Activated CD4-positive, CD25-positive, alpha-beta regulatory T cell (primary cell): ENCODE measurements at places on chromosomes 3 and 15.

DNA sequence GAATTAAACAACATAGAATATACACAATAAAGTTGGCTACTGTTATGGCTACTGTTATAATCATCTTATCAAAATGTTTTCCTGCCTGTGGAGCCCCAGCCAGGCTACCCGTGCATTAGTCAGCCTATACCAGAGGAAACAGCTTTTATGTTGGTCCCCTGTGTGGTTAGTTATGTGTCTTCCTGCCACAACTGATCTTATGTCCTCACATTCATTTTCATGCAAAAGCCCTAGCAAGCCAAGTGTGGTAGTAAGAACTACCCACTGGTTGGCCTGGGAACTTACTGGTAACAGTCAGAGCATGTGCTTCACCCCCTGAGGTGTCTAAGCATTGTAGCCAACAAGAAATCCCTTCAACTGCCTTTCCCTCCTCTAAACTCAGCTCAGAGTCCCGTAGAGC lies 21.8 kb downstream of the MGLL start:
- no peak for DNase-seq

GRCh38 chr3:187777331-187777941 lies 32.2 kb upstream of the BCL6 start:
- DNase-seq, result peak; percentile 3

GRCh38 chr15:77486542-77487468 lies 66.1 kb downstream of the HMG20A start:
- no peak for DNase-seq

DNA sequence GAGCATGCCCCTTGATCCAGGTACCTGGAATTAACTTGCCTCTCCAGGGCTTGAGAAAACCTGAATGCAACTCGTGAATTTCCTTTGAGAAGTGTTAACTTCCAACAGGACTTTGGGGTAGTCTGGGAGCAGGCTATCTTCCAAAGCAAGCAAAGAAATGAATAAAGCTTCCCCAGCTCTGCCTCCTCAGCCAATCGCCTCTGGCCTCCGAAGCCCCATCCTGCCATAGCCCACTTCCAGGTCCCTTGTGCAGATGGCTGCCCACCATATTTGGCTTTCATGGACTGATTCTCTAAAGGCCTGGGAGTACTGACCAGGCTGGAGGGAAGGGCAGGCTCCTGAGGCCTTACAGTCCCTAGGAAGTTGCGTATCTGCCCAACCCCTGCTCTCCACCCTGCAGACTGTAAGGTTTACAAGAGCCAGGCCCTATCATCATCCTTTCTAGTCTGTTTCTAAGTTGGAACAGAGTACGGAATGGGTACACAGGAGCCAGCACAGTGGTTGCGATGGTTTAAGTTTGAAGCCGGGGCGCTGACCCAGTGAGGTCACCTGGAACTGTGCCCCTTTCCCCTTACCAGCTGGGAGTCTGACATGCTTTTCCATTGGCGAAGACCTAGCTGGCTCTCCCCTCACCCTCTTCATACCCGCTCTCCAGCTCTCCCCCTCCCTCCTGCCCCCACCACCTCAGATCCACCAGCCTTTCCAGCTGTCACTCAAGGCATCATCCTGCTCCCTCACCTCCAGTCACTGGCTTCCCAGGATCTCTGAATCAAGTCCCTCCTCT lies 1.1 kb upstream of the PML start:
- no peak for DNase-seq

DNA sequence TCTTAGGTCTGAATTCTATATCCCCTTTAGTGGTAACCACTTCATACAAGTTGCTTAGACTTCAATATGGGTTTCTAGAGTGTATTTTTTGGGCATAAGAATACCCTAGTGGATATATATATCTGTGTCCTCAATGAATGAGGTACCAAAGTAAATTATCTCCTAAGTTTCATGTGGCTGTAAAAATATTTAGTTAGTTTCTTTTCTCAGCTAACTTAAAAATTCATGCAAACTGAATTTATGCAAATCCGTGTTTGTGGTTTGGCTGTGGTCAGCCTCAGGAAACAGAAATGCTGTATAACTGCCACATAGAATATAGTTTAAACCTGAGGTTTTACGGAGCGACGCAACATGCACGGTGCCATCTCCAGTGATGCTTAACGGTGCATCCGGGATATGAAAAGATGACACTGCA lies 80.3 kb downstream of the PEX5L start:
- no peak for DNase-seq

GRCh38 chr15:87631775-87632174 lies 624.8 kb downstream of the NTRK3 start:
- no peak for DNase-seq

DNA sequence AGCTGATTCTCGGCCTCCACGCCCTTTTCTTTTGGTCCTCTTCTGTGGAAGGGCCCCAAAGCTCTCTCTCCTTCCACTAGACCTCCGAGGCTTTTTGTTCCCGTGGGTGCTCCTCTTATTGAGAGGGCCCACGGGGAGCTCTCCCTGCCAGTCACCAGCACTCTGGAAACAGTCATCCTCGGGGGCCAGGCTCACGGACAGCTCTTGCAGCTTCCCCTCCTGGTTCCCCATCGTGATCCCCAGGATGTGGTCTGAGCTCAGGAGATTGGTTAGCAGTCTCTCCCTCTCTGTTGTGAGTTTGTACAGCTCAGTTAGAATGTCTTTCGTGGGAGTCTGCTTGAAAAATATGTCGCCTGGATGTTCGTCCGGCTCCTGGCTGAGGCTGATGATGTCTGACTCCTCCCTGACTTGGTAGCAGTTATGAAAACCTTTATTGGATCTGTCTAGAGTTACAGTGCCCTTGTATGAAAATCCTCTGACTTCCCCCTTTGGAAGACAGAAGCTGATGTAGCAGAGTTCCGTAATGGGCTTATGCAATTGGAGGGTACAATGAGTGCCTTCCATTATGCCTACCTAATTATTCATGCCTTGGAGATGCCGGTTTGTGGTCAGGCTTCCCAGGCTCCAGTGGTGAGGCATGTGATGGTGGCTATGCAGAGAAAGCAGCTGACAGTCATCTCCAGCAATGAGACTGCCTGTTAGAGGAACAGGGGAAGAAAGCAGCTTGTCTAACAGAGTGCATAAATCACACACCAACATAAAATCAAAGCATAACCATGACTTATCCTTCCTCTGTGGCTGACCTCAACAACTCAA lies 40.0 kb downstream of the FMN1 start:
- DNase-seq, result no peak

DNA sequence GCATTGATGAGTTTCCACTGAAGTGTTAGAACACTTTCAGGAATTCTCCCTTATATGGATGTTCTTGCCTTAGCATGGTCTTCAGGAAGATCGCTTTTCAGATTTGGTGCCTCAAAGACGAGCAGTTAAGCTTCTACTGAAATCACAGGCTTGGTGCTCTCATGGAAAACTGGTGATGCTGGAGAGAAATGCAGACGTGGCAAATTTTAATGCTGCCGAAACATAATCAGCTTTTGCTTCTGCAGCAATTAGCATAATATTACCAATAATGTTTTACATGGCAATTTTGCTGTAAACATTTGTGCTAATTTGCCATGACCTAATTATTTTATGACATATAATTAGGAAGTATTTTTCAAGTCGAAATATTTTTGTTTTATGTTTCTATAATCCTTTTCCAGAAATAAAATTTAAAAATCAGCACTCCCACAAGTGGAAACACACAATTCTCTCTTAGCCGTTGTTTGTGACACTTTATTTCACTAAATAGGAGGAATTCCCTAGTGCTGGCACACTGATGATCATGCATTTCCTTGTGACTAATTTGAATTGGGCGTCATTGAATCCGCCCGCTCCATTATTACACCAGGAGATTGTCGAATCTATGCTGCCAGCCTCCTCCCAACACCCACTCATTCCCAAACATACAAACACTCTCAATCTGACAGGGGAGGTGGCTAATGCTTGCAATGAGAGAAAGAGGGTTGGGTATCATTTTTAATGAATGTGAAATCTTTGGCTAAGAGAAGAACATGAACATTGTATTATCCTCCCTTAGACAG lies 506.8 kb upstream of the PPP2R3A start:
- DNase-seq, result no peak

- DNase-seq, result no peak
Measured at GRCh38 chr3:124593442-124593829, 136.8 kb upstream of the UMPS start.

- DNase-seq, result no peak
Measured at GRCh38 chr15:71323584-71323983, 208.3 kb downstream of the THSD4 start.

DNA sequence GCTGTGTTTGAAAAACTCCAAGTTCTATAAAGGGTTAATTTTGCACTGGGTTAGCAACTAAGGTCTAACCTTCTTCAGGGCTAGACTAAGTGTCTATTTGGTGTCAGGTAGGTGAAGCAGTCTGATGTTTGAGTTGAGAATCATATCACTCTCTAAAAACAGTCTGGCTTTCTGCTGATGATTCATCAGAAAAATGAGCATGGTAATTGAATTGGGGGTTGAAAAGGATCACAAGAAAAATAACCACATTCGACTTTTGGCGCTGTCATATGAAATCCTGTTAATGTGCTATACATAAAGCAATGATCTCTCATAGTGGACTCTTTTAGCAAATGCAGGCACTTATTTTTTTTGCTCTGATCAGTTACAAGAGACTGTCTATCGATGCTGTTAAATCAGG lies 242.2 kb upstream of the AZI2 start:
- no peak for DNase-seq

DNA sequence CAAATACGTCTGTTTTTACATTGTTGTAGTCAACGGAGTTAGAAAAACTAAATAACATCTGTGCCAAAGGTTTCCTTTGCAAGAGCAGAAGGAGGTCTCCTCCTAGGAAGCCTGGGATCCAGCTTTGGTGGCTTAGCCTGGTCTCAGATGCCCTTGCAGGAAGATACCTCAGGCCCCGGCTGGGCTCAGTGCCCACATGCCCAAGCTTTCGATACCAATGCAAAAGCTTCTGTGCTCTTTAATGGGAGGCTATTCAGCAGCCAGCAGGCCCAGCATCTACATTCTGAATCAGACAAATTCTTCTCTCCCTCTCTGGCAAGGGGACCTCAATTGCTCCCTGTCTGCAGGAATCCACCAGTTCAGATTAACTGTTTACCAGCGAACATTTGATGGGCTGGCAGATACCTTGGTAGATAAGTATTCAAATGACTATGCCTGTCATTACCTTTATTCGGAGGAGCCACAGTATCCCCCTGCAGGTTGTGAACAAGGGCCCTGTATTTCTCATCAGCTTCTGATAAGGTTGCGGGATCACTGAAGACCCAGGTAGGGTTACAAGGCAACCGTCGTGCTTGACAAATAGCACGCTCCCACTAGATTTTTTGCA lies 180.1 kb upstream of the KBTBD8 start:
- DNase-seq, result no peak

GRCh38 chr3:8286086-8286485 lies 215.5 kb upstream of the LMCD1 start:
- no peak for DNase-seq
